ENCODE measurements at places on chromosomes 3 and 15.

- DNase-seq: no peak
Observed at GRCh38 chr15:89797678-89798201, 16.9 kb downstream of the ANPEP start.

- DNase-seq: no peak
Observed at GRCh38 chr15:74124759-74125158, 5.6 kb upstream of the ISLR2 start.

- DNase-seq: no peak
Observed at GRCh38 chr15:43209059-43209824, 11.6 kb downstream of the EPB42 start.

GRCh38 chr3:187974871-187975271 lies 179.1 kb upstream of the LPP start:
- DNase-seq: no peak

GRCh38 chr3:112958811-112959560 lies 15.9 kb downstream of the CD200R1 start:
- DNase-seq: no peak

DNA sequence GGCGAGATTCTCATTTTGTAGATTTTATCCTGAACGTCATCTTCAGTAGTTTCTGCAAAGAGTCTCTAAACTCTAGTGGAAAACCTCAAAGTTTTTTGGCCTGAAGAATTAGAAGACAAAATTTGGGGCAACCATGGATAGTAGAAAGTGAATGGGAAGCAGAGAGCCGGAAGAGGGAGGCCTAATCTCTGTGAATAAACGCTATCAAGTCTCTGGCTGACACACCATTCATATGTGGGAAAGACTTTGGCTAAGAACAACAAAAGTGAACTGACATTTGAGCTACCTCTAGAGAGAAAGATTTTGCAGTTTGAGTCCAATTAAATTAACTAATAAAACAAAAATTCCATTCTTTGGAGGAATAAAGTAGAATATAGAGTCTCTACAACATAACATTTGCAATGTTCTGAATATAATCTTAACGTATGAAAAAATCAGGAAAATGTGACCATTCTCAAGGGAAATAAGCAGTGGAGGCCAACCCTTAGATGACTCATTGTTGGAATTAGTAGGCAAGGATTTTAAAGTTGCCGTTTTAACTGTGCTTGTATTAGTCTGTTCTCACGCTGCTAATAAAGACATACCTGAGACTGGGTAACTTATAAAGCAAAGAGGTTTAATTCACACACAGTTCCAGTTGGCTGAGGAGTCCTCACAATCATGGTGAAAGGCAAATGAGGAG lies 184.6 kb downstream of the C3orf38 start:
- no peak for DNase-seq

DNA sequence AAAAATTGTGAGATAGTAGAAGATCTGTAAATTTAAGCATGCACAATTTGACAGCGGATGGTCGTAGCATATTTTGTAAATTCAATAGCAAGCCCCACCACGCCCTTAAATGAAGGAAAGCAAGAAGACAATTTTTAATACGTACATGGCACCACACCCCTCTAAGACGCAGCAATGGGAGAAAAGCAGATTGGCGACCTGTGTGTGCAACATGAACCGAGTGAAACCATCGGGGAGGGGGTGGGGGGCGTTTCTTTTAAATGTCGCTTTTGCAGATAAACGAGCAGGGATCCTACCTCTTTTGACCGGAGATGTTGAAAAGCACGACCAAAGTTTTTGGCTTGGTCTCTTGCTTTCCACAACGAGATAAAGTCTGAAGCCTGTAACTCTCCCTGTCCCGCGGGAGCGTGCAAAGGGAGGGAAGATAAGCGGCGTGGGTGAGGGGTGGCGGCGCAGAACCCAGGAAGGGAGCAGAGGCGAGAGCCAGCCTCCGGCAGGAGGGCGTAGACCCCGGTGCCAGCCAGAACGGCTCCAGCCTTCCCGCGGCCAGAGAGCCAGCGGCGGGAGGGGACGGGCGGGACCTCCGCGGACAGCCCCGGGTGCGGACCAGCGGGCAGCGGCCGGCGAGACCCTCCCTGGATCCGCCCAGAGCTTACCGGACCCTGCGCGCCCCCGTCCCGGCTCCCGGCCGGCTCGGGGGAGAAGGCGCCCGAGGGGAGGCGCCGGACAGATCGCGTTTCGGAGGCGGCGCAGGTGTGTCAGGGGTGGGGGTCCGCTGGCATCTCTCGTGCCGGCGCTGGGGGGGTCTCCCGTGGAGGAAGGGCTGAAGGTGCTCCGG lies at the start of gene CHL1:
TSS of gene CHL1 (plus strand) at position 453 of the 838 bp plus-strand sequence. CDS start 123,014 bp downstream, outside the sequence.
- no peak for DNase-seq

DNA sequence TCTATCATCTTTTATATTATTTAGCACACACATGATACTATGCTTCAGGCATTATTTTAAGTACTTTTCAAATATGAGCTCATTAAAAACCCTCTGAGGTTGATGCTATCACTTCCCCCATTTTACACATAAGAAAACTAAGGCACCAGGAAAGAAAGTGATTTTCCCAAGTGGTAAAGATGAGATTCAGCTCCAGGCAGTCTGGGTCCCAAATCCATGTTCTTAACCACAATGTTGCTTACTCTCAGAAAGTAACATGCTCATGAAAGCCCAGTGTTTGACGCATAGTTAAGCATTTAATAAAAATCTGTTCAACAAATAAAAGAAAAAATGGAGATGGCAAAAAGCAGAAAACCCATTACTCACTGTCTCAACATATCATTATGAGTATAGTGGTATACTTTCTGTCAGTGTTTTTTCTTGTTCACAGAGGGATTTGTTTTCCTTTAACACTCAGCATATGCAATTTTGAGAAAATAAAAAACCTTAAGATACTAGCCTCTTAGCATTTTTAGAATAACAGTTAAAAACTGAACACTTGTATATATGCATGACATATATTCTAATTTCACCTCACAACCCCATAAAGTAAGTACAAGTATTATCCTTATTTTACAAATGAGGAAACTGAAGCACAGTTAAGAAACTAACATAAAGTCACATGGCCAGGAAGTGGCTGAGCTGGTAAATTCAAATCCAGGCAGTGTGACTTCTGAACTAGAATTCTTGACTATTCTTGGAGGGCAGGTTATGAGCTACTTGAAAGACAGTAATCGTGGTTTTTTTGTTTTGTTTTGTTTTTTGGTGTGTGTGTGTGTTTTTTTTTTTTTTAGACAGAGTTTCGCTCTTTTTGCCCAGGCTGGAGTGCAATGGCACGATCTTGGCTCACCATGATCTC lies 10.4 kb downstream of the PEAK1 start:
- DNase-seq: no peak

DNA sequence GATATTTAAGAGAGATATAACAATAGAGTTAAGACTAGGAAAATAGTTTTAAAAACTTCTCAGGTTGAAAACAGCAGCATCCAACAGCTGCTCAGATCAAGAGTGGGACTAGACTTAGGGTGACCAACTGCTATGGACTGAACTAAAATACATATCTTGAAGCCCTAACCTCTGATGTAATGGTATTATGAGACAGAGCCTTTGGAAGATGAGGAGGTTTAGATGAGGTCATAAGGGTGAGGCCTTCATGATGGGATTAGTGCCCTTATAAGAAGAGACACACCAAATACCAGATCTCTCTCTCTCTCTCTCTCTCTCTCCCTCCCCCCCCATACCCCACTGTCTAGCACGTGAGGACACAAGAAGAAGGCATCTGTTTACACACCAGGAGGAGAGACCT lies 37.4 kb upstream of the GALNT15 start:
- DNase-seq: no peak

GRCh38 chr3:116341899-116342298 lies 103.4 kb downstream of the LSAMP start:
- no peak for DNase-seq

GRCh38 chr15:81937189-81937588 lies 108.6 kb downstream of the MEX3B start:
- DNase-seq: no peak

GRCh38 chr15:75791337-75791713 lies 51.9 kb upstream of the UBE2Q2 start:
- DNase-seq: no peak

- DNase-seq: no peak
Observed at GRCh38 chr3:184791171-184791570, 20.8 kb upstream of the VPS8 start.

- no peak for DNase-seq
Observed at GRCh38 chr3:31132132-31132769, 237.8 kb upstream of the GADL1 start.

DNA sequence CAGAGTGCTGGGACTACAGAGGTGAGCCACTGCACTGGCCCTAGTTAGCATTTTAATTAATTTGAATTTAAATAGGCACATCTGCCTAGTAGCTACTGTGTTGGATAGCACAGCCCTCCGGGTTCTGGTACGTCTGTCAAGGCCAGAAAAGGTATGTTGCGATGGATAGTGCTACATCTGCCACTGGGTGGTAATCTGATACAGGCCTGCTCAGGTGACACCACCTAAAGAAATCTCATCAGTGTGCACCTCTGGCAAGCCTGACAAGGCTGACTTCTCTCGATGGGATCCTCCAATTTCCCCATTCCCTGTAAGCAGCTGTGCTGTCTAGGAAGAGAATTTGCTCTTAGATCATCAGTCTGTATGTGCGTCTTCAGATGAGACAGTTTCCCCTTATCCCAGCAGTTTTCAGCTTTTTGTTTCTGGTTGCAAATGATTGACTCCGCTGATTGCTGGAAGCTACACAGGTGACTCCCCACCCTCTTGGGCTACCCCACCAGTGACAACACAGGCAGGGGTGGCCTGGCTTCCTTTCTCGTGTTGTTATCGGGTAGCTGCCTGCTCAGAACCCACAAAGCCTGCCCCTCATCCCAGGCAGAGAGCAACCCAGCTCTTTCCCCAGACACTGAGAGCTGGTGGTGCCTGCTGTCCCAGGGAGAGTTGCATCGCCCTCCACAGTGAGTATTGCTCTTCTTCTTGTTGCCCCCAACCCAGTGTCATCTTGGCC lies at the start of gene CCR9:
TSS of gene CCR9 (plus strand) at position 565 of the 727 bp plus-strand sequence. CDS start 8,391 bp downstream, outside the sequence.
- DNase-seq: no peak

DNA sequence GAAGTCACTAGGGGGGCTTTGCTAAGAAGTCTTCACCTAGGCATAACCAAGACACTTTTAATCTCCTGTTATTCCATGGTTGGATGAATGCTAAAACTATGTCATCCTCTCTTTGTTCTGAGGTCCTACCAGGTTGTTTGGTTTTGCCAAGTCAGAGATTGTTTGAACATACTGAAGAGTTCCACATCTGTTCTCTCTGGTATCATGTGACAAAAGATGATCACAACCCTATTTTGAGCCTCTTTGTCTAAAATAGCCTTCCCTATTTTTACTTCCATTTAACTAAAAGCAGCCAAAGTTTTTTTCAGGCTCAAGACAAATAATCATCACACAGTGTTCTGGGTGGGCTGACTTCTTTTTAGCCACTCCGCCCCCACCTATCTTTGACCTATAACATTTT lies 218.4 kb upstream of the LMCD1 start:
- DNase-seq: no peak

- DNase-seq: no peak
Observed at GRCh38 chr3:106245400-106245799, 376.6 kb upstream of the CBLB start.

DNA sequence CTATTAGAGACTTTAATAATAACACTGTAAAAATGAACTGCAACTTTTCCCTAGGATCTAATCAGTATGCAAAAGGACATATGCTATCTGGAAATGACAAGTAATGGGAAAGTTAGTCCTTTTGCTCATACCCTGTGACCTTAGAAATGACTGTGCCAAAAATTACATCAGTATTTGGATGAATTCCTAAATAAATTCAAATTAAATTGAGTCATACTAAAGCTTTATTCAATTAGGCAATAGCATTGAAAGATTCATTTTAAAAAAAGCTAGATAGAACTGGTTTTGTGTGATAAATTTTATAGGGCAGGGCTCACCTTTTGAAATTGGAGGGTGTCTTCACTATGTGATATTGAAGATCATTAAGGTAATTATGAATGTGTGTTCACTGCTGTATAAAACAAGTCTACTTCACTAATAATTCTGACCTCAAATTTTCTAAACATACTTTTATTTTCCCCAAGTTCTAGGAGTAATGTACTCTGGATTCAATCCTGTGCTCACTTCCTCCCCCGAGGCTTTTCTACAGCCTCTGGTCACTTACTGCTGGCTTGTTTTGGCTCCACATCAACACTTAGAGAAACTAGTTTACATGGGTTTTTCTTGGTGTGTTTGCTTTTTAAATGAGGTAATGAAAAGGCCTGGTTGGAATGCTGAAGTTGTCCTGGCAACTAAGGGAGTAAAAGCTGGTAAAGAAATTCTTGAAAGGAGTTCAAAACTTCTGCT lies 44.4 kb upstream of the SPTSSB start:
- no peak for DNase-seq

GRCh38 chr15:47398132-47398531 lies 319.2 kb upstream of the SEMA6D start:
- DNase-seq: no peak

- DNase-seq: no peak
Observed at GRCh38 chr15:95459273-95459672, 871.2 kb upstream of the NR2F2 start.

DNA sequence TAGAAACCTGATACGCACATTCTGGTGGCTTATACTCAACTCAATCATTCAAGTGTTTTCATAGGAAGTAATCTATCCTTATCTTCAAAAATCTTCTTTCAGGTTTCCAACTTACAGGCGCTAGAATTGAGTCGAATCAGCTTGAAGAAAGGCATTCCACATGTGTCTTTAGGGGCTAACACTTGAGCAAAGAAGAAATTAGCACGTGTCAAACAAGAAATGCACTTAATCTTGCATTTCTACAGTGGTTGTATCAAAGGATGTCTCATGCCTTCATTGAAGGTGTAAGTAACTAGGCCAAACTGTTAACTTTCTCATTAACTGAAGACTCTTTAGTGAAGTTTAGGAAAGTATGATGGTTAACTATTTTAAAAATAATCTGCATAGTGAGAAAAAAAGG lies 557.6 kb downstream of the MAGI1 start:
- no peak for DNase-seq

DNA sequence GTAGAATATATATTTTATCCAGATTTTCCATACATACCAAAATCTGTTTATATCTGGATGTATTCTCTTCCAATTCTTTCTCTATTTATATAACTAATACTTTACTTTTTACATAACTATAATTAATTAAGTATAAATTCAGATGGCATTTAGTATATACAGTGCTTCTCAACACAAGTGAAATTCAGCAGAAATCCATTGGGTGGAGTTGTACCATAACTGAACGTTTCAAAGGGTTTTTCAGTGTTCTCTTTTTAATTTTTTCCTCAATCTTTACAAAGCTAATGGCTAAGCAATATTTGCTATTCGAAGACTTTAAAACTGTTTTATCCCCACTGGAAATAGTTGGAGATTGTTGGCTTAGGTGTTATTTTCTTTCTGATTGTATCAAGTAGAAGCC lies 13.9 kb upstream of the ZBBX start:
- no peak for DNase-seq

GRCh38 chr15:83129791-83130190 lies 22.3 kb downstream of the TM6SF1 start:
- no peak for DNase-seq

DNA sequence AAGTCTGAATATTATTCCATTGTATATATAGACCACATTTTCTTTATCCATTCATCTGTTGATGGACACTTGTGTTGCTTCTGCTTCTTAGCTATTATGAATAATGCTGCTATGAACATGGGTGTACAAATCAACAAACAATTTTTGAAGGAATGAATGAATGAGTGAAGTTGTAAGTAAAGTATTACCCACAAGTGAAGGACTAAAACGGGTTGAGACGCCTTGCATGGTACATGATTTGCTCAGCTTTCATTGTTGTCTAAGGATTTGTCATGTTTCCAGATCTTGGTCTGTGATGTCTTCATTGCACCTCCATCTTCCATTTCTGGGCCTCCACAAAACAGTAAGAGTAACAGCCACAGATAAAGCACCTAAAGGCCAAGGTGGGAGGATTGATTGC lies 20.5 kb downstream of the IFT122 start:
- no peak for DNase-seq
